ENCODE measurements at places on chromosomes 16 and 17.

DNA sequence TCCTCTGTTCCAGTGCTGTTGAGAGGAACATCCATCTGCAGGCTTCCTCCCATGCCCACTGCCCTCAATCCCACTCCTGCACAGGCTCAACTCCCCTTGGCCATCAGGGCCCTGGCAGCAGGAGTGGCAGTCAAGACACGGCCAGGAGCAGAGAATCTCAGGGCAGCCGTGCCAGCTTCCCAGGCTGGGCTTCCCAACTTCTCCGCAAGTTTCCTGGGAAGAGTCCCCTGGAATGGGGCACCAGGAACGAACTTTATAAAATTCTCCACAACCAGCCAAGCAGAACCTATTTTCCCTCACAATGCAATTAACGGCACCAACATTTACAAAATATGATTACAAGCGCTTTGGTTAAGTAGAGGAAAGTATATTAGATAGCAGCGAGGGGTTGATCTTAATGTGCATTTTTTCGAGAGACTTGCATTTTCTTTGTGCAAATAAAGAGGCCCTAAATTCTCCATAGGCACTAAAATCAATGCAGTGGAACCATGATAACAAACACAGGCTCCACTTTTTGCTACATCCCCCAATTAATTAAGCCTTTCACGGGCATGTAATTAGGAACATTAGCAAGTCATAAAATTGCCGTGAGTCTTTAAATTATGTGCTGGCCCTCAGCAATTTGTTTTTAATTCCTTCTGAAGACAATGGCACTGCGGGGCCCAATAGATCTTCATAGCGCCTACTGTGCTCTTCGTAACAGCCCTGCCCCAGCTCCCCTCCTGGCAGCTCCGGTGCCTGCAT, 99.9 kb upstream of the LHX1 start:
- no peak for DNase-seq

GRCh38 chr16:55439101-55439690, 39.8 kb upstream of the MMP2 start:
- peak; percentile 63 for DNase-seq

DNA sequence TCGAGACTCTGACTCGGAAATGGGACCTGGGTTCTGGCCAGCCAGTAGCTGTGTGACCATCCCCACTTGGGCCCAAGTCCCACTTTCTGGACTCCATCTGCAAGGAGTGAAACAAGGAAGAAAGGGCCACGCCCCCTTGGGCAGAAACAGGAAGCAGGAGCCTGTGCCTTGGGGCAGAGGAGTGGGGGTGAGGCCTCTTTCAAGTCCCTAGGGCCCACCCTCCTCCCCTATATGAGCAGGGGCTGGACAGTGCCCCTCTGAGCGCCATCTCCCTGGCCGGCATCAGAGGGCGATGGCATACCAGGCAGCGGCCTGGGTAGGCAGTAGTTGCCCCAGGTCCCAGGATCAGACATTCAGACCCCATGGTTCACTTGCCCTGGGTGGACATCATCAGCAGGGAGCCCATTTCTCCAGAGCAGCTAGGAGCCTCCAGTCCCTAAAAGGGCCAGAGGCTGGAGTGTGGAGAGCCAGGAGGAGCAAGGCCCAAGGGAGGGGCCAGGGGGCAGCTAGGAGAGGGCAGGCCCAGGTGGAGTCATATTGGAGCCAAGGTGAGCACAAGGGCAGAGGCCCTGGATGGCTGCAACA, 7.1 kb downstream of the BCAR1 start:
- DNase-seq: peak; percentile 64

- DNase-seq: peak; percentile 26
Measured at GRCh38 chr17:48068491-48068961, 20.4 kb downstream of the NFE2L1 start.

DNA sequence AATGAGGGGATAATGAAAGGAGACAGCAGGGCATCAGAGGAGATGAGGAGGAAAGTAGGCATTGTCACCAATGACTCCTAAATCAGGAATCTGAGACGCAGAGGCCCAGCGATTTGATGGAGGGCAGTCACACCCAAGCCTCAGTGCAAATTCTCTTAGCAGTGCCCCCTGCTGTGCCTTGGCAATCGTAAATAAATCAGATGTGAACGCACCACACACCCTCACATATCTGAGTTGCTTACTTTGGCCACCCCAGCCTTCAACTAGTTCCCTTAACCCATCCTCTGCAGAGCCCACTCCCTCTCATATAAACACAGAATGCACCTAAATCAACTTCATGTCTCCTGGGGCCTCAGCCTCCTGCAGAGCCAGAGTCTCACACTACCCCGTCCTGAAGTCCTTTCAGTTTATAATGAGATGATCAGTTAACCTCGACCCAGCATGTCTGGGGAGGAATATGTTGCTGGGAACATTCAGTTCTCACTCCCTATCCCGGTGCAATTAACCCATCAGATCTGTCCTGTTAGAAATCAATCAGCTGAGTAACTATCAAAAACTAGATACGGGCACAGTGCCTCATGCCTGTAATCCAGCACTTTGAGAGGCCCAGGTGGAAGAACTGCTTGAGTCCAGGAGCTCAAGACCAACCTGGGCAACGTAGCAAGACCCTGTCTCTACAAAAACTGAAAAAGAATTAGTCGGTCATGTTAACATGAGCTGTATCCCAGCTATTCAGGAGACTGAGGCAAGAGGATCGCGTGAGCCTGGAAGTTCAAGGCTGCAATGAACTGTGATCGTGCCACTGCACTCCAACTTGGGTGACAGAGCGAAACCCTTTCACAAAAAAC, 78.4 kb downstream of the SLC39A11 start:
- DNase-seq: no peak

DNA sequence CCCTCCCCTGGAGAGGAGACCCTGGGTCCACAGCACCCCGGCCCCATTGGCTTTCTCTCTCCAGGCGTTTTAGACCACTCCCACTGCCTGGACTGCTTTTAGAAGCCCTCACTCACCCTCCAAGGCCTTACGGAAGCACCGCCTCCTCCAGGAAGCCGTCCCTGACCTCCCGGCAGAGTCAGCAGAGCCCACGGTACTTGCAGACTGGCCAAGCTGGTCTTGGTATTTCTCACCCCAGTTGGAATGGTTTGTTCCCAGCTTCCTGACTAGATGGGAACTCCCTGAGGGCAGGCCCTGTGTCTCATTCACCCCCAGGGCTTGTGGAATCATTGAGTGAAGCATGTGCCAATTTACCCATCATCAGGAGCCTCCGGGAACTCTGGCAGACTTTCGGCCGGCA, 9.2 kb downstream of the SCGB1C2 start:
- DNase-seq: no peak

GRCh38 chr17:29699283-29699682, 76.6 kb upstream of the CORO6 start:
- DNase-seq: no peak

DNA sequence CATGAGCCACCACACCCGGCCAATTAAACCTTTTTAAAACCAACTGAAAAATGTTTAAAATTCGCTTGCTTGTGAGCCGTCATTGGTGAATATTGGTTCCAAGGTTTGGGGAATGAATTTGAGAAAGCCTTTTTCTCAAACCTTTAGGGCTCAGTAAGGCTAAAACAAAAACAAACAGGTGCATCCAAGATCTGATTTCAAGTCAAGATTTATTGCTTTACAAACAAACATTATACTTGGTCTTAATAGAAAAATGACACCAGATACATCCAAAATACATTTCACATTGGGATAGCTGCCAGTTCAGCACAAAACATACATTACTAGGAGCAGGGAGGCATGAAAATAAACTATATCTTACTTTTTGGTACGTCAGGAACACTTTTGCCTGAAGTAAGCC, 5.4 kb downstream of the C17orf58 start:
- no peak for DNase-seq

DNA sequence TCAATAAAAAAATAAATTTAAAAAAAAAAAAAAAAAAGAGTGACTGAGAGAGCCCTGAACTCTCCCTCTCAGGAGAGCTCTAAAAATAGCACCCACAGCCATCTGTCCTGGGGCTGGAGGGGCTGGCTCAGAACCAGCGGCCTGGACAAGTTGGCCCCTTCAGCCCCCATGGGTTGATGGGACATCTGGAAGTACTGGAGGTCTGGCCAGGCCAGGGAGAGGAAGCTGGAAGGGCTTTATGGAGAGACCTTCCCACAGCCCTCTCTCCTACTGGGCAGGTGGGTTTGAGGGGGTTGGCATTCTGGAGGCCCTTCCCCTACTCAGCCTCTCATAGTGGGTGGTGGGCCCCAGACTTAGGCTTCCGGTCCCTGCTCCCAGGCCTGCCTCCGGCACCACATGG, 93.7 kb upstream of the TMEM97 start:
- no peak for DNase-seq

GRCh38 chr16:78570399-78571141, 471.1 kb downstream of the WWOX start:
- DNase-seq: no peak

DNA sequence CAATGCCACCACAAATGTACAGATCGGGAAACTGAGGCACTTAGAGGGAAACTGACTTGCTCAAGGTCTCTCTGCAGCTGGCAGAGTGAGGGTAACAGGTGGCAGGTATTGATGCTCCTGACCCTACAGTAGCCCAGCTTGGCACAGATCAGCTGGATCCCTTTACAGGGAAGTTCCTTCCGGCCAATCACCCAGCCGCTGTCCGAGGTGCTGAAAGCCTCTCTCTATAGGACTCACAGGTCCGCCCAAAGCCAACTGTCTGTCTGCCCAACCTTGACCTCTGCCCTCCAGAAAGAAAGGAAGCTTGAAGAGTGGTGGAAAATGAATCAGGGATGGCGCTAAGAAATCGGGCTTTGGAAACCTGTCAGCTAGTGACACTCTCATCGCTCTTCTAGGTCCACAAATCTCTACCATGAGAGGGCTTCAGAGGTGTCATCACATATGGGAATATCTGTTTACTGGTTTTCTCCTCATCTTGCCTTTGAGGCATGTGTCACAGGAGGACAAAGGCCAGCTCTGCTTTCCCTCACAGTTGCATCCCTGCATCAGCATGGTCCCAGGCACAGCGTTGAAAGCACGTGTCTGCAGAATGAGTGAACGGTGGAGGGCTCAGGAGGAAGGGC, 246.2 kb downstream of the KATNIP start:
- peak; percentile 86 for DNase-seq

DNA sequence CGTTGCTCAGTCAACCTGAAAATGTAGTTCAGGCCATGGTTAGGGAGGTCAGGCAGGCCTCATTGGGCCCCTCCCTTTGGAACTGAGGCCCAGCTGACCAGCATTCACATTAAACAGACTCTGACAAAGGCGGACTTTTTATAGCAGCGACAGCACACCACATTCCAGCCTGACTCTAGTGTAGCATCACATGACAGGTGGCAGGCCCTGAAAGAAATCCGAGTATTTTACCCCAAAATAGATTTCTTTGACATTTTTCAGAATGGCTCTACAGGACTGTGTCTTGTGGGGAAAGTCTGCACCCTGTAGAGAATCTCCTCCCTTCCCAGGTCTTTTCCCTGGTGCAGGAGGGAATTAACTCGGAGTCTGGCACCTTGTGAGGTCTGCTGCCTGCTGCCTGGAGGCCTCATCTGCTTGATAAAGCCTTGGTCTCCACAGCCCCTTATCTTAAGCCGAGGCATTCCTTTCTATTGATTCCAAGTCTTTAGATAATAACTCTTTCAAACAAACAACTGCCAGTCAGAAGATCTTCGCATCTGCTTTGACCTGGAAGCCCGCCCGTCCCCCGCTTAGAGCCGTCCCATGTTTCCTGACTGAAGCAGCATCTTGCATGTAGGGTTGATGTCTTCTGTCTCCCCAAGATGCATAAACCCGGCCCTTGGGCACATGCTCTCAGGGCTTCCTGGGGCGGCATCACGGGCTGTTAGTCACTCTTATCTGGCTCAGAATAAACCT, 44.0 kb upstream of the CAPN15 start:
- no peak for DNase-seq

GRCh38 chr16:14097182-14097959, 26.3 kb downstream of the MRTFB start:
- no peak for DNase-seq

DNA sequence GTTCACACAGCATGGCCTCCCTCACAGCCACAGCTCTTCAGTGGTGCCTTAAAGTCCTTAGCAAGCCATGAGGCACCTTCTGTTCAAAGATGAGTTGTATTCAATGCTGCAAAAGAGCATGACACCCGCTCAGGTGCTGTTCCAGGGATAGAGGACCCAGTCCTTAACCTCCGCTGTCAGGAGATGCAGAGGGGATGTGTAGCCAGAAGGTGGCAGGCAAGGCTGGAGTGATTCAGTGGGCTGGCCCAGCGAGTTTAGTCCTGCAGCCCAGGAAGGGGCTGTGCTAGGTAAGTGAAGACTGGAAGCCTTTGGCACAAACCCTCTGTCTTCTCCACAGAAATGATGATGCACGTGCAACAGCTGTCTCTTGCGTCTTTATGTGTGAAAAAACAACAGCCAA, 25.0 kb upstream of the ADAM11 start:
- no peak for DNase-seq

DNA sequence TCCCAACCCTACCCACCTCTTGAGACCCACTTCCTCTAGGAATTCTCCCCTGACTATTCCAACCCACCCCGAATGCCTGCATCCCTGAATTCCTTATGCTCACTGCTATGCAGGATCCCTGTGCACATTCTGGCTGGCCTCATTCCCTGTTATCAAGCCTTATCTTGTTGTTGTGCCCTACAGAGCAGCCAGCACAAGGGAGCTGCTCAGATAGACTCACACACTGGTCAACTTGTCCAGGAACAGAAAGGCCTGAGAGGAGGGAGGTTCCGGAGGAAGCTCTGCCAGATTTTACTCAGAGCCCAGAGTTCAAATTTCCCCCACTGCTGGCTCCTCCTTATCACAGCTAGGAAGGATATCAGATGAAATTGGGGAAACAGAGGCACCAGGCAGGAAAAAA, 24.8 kb upstream of the MYO18A start:
- no peak for DNase-seq

DNA sequence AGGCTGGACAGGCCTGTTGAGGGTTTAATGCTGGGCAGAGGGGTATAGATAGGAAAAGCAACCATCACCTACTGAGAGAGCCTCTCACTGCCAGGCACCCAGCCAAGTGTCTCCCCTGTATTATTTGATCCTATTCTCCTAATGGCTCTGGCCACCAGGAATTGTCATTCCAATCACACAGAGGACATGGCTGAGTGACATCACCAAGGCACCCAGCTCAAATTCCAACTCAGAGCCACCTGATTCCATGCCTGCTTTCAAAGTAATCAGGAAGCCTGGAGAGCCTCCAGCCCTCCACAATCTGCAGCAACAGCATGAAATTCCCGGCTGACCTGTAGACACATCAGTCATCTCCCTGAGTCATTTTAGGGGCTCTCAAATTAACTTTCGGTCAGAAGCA, 368.9 kb upstream of the C16orf82 start:
- no peak for DNase-seq
